ENCODE measurements at places on chromosomes 7 and 10.
A peak's percentile ranks its signal among the peaks of the same experiment; 100 is the strongest.

GRCh38 chr7:13742126-13742525, 247.3 kb downstream of the ETV1 start:
- no peak for DNase-seq

GRCh38 chr10:66940965-66941364, 15.1 kb downstream of the LRRTM3 start:
- DNase-seq = no peak

GRCh38 chr7:90432752-90433151, 29.5 kb downstream of the CLDN12 start:
- no peak for DNase-seq

DNA sequence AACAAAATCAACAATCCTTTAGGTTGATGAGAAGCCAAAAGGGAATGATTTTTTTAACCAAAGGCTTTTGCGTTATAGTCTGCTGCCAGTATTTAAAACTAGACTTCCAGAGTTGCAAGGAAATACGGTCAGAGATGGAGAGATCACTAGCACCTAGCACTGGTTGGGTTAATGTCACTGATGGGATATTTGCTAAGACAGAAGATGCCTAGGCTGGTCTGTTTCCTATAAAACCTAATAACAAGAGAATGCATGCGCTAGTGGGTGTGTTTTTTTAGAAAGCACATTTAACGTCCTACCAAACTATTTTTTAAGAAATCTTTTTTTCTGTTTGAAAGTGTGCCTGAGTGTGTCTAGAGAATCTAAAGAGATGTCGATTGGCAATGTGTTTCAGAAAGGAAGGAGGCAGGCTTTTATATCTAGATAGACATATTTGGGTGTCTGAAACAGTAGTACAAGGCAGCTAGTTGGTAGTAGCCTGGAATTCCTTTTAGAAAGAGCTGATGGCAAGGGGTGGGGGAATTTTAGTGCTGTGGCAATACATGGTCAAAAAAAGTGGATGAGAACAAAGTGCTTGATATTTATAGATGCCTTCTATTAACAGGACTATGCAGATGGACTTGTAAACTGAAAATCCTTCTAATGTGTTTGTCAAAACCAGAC, 863 bp downstream of the CALD1 start:
- DNase-seq = no peak

- DNase-seq = no peak
Measured at GRCh38 chr10:114618722-114619121, 39.4 kb downstream of the ABLIM1 start.

DNA sequence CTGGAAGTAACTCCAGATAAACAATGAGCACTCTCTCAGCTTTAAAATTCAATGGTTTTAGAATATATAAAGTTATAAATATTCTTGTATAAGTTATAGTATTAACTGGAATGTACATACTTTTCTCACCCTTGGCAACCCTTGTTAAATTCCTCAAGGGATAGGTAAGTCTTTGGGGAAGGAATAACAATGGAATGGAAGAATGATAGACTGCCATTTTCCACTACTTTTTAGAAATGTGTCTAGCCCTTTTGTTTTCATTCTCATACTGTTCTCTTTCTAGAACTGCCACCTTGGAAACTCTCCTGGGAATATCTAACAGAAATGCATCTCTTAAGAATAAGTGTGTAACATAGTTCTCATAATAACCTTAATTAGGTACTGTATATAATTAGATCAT, 8.3 kb downstream of the KIF5B start:
- DNase-seq = no peak

GRCh38 chr7:36967387-36967786, 243.1 kb upstream of the AOAH start:
- DNase-seq = no peak

GRCh38 chr10:33113466-33113865, 155.4 kb upstream of the ITGB1 start:
- DNase-seq = no peak

GRCh38 chr10:112821663-112822062, 128.4 kb upstream of the TCF7L2 start:
- DNase-seq = no peak

GRCh38 chr7:42932811-42933591, 825 bp downstream of the MRPL32 start:
- DNase-seq = no peak

DNA sequence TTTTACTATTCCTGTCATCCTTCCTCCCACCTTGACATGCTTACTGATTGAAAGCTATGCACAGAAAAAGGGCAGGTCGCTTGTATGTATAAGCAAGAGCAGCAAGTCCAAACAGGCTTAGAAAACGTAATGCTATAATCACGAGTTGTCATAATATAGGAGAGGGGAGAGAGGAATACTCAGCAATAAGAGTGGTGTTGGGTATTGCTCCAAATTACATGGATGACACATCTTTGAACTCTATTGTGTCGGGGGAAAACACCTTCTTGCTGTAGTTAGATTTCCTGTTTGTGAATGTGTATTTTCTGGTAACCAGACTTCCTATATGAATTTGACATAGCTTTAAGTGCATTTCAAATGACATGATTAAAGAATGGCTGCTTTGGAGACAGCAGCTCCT, 7.5 kb downstream of the MET start:
- DNase-seq = no peak

DNA sequence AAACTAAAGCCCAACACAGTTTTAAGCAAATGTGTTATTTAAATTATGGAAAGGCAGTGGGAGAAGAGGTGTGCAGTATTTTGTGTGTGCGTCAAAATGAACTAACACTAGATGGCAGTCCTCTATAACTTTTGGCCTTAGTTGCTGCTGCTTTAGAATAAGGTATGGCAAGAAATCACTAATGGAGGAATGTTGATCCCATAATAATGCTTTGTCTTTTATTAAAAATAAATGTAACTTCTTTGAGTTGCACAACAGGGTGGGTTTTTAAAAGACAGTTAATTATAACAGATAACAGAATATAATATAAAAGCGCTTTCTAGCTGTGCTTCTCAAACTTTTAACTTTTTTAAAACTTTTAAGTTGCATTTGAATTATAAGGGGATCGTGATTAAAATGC, 56.4 kb downstream of the BBS9 start:
- no peak for DNase-seq

DNA sequence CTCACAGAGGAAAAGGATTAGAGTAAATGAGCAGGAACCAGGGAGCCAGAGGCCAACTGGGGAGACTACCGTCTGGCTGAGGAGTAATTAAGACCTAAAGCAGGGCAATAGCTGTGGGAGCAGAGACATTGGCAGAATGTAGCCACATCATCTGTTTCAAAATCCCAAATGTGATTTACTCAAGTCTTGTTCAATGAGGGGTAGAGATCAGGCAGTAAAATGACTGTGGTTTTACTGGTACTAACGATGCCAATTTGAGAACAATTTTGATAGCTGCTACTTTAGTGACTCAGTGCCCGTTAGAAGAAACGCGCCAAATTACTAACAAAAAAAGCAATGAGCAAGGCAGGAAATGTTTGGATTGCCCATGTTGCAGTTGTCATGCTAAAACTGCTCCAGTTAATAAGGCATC, 12.7 kb upstream of the MIOS start:
- no peak for DNase-seq

DNA sequence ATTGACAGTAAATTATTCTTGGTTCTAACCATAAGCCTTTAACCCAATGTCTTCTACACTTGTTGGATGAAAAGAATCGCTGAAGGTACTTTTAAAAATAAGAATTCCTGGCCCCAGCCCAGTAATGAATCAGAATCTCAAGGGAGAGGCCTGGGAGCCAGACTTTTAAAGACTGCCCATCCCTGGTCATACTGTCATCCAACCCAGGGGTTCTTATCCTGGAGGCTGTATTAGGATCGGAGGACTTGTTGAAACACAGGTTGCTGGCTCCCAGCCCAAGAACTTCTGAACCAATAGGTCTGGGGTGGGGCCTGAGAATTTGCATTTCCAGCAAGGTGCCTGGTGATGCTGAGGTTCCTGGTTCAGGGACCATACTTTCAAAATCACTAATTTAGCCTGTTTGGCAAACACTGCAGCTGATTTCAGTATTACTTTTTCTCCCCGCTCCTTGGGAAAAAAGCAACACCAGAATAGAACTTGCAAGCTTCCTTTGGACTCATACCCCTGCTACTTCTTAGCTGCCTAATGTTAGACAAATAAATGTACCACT, 79.5 kb upstream of the FAM133B start:
- no peak for DNase-seq

DNA sequence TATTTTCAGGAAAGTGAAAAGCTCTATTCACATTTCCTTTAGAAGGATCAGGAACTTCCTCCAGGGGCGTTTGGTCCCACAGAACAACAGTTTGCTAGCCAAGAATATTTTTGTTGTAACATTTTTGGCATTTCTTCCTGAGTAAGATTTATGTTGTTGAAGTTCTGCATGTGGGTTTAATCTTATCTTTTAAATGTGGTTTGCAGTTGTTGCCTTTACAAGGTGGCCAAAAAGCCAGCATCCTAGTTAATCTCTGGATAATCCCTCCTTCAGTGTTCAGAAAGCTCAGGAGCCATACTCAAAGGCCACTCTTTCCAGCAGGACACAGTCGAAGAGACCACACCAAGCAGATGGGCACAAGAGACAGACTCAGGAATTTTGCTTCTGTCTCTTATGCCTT, 30.0 kb downstream of the SLC26A4 start:
- no peak for DNase-seq

GRCh38 chr7:41170466-41170865, 532.4 kb downstream of the INHBA start:
- DNase-seq = no peak

- DNase-seq = no peak
Measured at GRCh38 chr7:963236-964078, 9.0 kb upstream of the ADAP1 start.

DNA sequence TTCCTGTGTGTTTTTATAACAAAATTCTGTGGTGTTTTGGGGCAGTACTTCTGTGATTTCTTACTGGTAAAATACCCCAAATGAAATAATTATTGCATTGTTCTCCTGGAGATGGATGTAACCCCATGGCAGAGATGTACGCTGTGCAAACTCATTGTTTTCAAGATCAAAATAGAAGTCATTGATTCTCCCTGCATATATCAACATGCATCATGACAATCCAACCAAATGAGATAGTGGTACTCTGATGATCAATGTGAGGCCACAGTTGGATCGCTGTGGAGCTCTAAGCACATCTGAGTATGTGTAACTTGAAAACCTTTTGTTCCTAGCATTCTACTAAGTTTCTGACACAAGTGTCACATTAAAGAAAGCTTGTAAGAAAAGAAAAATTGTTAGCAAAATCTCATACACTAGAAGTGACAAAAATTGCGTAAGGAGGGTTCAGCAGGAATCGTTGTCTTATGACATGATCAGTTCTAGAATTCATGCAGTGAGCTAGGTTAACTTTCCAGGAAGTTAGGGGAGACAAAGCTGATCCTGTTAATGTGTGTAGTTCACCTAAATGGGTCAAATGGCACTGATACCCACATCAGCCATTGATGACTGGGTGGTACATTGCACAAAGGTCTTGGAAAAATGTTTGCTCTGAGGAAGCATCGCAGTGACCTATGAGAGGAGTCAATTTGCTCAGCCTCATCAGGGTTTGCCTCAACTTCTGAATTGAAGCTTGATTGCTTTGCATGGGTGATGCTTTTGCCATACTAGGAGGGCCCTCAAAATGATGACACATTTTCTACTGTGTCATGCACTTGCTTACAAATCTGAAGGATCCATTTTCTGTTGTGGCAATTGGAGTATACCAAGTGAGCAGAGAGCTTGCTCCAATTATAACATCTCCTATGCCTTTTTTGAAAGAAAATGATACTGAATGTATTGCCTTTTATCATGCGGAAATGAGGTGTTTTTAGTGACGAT, 145.1 kb downstream of the PLXDC2 start:
- no peak for DNase-seq

DNA sequence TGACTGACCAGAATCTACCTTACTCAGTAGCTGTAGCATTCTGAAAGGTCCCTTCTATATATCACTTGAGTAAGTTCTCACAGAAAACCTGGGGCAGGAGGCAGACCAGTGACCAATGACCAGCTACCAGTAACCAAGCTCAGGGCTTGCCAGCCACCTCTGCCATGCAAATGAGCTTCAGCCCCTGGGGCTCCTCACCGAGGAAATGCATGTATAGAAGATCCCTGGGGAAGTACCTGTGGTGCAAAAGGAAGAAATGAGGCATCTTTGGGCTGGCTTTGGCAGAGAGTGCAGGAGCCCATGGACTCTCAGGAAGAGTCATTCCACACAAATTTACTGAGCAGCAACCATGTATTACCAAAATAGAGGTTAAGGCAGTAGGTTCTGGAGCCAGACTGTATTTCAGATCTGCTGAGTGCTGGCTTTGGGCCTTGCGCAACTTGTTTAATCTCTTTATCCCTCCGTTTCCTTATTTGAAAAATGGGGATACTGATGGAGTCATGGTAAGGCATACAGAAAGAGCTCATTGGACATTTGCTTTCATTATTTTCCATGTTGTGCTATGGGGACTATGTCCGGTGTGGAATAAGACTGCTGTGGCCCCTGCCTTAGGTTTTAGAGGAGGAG, 41.1 kb upstream of the FAM204A start:
- no peak for DNase-seq

DNA sequence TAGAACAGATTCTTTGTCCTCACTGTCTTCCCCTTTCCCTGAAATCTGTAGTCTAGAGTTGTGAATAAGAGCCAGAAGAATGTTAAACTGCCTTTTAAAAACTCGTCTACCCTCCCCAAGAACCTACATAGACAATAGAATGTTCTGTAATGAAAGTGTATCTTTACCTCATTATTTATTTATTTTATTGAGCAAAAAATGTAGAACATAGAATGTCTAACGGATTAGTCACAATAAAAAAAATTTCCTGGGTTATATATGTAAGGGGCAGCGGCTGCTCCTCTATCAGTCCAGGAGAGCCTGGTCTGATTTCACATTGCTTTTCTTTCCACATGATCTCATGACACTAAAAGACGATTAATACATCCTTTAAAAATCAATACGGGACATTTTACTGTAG, 135.7 kb downstream of the SDK1 start:
- no peak for DNase-seq

- peak; percentile 63 for DNase-seq
Measured at GRCh38 chr10:131885391-131886165, 15.2 kb upstream of the PPP2R2D start.

DNA sequence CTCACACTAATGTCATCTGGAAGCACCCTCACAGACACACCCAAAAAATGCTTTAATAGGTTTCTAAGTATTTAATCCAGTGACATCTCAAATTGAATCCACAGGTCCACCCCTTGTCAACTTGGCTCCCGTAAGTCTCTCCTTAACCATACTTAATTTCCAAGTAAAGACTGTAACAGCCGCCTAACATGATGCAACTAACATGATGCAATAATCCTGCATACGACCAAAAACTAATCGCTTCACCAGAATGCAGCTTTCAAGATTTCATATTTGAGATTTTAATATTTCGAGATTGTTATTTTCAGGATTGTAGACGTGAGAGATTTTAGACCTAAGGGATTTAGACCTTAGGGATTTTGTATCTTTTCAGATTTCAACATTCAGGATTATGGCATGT, 3.7 kb upstream of the HDAC9 start:
- DNase-seq = no peak

- no peak for DNase-seq
Measured at GRCh38 chr7:108149908-108150307, 19.7 kb upstream of the LAMB4 start.

GRCh38 chr10:15897287-15897686, 37.0 kb upstream of the MINDY3 start:
- DNase-seq = no peak

- no peak for DNase-seq
Measured at GRCh38 chr10:12902851-12903358, 98.6 kb downstream of the CCDC3 start.
